ENCODE measurements at places on chromosomes 7 and 10.

GRCh38 chr10:117968354-117969182 is 78.2 kb downstream of the RAB11FIP2 start:
- no peak for DNase-seq

- no peak for DNase-seq
These were observed 1055.1 kb downstream of the NXPH1 start for GRCh38 chr7:9488555-9488954.

DNA sequence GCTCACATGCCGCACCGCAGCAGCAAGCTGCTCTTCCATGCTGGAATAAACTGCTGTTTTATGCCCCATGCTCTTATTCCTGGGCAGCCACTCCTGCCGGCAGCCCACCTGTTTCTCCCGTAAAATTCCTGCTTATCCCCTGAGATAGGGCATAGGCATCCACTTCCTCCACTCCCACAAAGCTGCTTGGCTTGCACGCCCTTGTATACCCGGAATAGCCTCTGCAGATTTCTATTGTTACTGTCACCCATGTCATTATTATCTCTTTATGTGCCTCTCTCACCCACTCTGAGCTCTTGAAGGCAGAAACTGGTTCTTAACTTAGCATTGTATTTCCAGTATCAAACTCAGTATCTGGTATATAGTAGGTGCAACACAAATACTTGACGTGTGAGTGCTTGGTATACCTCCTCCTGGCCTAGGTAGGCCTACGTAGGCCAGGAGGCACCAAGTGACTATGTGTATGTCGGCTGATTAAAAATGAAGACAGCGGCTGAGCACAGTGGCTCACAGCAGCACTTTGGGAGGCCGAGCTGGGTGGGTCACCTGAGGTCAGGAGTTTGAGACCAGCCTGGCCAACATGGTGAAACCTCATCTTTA is 193.4 kb downstream of the CCDC3 start:
- no peak for DNase-seq

- DNase-seq = no peak
These were observed 6.4 kb upstream of the NDST2 start for GRCh38 chr10:73817826-73818225.

GRCh38 chr7:157010588-157011332 is at the start of gene MNX1:
Gene MNX1 (minus strand): TSS chr7:157010663. CDS start chr7:157010350, 313 bp downstream.
- peak; percentile 68 for DNase-seq

DNA sequence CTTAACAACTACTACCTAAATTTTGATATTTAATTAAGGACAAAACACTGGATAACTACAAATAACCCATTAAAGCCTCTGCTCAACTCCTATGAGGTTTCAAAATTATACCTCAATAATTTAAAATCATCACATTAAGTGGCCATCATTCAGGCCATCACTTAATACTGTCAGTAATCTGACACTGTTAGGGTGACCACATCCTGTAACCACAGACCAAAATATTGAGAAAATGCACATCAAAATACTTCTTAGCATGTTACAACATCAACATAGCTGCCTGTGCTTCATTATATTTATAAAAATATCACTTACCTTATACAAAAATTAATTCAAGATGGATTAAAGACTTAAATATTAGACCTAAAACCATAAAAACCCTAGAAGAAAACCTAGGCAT is 23.3 kb downstream of the SEM1 start:
- DNase-seq = no peak

DNA sequence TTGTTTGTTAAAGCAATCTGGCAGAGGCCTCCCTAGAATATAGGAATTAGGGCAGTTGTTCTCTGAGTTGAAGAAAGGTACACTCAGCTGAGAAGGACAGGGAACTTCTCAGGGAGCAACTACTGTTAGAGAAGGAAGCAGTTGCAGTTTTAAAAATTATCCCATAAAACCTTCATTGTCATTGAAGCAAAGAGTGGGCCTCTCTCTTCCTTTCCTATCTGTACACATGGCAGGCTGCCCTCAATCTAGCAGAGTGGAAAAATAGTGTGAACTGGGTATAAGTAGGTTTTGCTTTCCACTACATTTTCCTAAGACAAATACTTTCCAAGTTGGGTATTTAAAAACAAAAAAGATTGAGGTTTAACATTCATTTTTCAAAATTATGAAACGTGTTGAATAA is 236.7 kb upstream of the KLF14 start:
- DNase-seq = peak; percentile 51

GRCh38 chr7:116512520-116513188 is 12.2 kb upstream of the CAV1 start:
- no peak for DNase-seq

- peak; percentile 42 for DNase-seq
These were observed 38.1 kb downstream of the ELMO1 start for GRCh38 chr7:37410305-37411229.

DNA sequence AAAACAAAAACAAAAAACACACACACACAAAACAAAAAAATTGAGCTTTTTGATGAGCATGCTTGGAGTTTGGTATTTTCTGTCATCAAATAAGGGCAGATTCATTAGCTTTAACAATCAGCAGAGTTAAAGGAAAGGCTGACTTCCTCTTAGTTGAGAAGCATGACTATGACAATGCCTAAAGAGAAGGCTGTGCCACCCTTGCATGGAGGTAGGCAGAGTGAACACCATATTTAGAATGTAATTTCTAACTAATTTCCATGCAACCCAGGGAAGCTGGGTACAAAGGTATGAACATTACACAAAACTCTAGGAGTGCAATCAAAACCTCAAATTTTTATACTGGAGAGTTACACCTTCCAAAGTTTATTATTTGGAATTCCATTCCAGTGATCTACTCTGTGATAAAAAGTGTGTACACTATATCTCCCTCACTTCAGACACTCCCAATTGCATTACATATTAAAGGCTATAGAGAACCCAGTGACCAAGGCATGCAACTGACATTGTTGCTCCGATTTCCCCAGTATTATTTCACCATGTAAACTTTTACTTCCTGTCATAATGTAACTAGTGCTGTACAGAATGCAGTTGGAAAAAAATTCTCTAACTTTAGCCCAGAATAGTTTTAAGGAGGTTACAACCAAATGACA is 9.4 kb upstream of the CYCS start:
- DNase-seq = no peak

DNA sequence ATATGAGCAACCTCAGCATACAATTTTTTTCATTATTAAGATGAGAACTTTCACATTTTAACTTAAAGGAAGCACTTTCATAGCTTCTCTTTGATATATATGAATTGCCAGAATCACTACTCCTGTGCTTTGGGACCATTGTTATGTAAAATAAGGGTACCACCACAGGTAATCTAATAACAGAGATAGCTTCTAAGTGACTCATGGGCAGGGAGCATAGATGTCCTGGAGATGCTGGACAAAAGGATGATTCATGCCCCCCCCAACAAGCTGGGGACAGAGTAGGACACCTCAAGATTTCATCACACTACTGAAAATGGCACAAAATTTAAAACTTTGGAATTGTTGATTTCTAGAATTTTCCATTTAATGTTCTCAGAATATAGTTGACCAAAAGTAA is 641.1 kb downstream of the PCDH15 start:
- DNase-seq = no peak

DNA sequence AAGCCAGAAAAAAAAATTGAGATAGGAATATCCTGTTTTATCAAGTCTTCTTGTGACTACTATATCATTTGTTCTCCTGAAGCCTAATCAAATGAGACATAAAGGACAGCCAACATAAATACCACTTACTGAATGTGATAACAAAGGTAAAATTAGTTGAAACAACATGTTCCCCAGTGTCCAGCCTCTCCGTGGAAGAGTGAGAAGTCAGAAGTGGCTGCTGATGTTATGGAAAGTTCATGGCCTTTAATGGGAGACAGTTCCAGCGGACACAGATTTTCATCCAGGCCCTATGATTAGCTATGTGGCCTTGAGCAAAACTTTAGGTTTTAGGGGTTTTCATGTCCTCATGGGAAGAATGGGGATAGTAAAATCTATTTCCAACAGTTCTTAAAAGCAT is 724.3 kb downstream of the SUGCT start:
- no peak for DNase-seq

DNA sequence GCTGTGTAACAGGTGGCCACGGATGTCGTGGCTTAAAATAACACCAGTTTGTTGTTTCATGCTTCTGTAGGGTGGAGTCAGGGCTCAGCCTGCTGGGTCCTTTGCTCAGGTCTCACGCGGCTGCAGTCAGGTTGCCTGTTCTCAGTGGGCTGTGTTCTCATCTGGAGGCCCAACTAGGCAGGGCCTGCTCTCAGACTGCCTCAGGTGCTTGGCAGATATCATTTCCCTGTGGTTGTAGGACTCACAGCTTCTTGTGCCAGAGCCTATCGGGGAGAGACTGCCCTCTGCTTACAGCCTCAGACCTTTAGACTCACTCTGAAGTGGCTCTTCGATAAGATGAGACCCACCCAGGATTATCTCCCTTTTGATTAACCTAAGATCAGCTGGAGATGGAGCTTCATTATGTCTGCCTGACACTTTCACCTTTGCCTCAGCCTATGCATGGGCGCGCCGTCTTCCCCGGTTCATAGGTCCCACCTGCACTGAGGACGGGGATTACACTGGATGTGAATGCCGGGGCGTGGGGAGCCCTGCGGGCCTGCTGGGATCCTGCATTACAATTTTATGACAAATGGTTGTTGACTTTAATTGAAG is 55.3 kb downstream of the INPP5A start:
- no peak for DNase-seq

DNA sequence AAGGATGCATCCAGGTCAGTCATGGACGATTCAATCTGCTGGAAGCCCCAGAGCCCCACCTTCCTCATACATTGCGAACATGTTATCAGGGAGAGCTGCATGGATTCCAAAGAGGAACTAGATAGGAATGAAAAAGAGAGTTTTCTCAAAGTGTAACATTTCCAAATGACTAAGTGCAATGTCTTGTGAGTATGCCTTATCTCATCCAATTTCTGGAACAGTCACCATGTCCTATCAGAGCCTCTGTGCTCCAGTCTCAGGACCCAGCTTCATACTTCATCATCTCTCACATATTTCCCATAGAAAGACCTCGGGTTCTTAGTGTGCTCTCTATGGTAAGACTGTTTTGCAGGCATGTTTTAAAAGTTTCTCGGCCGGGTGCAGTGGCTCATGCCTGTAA is 26.8 kb downstream of the ZC3HC1 start:
- DNase-seq = no peak

DNA sequence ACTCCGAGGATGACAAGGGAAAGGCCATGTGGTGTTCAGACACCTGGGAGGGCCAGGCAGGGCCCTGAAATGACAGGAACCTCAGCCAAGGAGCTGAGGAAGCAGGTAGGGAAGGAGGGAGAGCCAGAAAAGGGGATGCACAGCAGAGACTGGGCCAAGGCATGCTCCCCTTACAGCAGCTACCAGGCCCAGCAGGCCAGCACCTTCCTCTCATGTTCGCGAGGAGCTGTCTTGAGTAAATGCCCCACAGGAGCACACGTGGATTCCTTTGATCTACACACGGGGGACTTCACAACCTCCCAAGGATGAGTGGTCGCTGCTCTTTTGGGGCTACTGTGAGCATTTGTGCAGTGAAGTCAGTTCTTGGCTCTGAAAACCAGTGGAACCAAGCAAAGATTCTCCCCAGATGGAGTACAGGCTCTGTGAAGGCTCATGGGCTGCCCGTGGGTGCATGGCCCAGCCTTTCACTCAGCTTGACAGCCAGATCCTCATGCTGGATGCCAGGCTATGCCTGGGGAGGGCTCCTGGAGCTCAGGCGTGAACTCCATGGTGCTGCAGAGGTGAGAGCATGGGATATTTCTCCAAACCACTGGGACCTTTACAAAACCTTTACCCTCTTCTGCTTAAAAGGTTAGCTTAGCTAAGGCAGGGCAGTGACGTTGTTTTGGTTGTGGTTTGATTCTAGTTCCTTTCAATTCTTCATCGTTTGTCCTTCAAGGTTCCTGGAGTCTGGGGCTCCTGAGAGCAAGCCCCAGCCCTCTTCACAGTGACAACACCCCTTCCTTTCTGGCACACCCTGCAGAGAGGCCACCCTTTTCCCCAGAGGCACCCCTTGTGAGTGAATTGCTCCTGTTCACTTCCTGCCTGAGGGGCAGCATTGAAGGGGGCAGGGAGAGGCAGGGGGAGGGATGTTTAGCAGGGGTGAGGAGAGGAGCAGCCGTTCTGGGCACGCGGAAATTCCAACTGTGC is 74.2 kb upstream of the ZPBP start:
- DNase-seq = peak; percentile 19

DNA sequence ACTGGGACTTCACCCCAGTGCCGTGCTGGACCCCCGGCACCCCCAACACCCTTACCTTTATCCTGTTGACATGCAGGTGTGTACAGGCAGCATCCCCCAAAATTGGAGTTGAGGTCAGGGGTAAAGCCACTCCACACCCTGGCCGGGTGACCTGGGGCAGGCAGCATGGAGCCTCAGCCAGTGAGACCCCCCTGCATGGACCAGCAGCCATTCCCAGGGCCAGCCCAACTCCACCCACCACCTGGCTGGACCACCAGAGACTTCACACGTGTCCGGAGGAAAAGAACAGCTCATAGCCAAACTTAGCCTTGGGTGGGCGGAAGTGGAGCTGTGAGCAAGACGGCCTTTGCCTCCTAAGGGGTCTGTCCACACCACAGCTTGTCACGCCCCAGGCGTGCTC is 413.0 kb upstream of the FOXK1 start:
- DNase-seq = no peak

DNA sequence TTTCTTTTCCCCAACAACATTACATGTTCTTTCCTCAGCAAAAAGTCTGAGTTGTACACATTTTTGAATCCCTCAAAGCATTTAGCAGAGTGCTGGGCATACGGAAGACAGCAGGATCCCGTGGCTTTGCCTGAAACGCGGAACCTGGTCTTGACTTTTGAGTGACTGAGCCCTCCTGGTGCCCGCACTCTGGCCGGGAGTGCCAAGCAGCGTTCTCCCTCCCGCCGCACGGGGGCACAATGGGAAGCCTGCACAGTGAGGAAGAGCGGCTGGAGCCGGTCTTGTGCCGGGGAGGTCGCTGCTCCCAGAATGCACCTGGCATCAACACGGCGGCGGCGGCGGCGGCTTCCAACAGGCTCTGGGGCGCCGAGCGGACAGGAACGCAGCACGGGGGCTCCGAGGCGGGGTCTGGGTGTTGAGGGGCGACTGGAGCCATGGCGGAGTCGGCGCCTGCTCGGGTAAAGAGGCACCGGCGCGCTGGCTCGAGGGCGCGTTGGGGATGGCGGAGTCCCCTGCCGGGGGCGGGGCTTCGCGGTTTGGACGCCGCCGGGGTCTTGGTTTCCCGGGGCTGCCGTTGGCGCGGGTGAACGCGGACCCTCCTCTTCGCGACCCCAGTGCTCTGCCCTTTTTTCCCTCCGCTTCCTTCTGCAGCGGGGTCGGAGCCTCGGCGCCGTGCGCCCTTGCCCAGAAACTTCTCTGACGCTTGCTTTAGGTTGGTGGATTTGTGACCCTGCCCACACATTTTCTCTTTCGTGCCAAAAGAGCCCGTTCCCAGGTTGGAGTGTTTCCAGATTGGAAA is at the start of gene ZNF212:
Gene ZNF212 (plus strand): TSS at position 307 of the 799 bp plus-strand sequence. CDS start 128 bp downstream, at position 435.
- peak; percentile 93 for DNase-seq
